Stimulated activated CD4-positive, alpha-beta T cell treated with anti-CD3 and anti-CD28 coated beads, Interleukin-15, amount 100 ng/mL, for 24 hours (primary cell): ENCODE measurements at places on chromosomes 7 and 10.

- no peak for DNase-seq
Measured at GRCh38 chr10:95485056-95485844, 75.9 kb downstream of the SORBS1 start.

DNA sequence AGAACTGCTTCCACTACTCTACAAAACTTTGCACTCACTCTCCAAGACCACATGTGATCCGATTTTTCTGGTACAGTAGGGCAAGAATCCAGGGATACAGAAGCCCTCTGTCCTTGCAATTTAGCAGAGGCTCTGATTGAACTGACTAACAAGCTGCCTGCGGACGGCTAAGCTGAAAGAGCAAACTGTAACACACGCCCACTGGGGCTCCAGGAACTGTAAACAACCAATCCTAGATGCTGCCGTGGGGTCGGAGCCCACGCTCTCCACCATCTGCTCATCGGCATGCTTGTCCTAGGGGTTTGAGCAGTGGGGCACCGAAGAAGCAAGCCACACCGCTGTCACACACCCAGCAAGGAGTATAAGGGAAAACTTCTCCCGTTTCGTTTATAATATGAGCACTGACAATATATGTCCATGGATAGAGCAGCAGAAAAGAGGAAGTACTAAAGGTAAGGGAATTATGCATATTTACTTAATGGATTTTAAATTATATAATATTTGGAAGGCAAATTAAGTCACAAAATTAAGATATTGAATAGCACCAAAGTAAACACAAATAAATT lies 634.4 kb upstream of the POT1 start:
- DNase-seq, result no peak

DNA sequence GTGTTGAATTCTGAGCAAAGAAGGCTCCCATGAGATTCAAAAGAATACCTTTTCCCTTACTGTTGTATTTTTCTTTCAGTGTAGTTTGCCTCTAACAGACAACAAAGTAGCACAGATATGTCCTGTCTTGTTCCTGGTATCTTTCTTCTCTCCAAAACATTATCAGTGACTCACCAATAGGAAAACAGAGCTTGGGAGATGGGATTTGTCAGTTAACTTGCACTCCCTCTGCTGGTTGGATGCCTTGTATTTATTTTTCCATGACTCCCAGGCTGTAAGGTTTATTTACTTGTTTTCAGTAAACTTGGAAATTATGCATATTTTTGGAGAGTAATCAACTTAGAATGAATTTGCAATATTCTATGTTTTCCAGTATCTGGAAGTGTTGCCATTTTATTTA lies 129.7 kb downstream of the SAMD9 start:
- no peak for DNase-seq

GRCh38 chr10:93710333-93710909 lies 8.0 kb upstream of the FRA10AC1 start:
- no peak for DNase-seq

DNA sequence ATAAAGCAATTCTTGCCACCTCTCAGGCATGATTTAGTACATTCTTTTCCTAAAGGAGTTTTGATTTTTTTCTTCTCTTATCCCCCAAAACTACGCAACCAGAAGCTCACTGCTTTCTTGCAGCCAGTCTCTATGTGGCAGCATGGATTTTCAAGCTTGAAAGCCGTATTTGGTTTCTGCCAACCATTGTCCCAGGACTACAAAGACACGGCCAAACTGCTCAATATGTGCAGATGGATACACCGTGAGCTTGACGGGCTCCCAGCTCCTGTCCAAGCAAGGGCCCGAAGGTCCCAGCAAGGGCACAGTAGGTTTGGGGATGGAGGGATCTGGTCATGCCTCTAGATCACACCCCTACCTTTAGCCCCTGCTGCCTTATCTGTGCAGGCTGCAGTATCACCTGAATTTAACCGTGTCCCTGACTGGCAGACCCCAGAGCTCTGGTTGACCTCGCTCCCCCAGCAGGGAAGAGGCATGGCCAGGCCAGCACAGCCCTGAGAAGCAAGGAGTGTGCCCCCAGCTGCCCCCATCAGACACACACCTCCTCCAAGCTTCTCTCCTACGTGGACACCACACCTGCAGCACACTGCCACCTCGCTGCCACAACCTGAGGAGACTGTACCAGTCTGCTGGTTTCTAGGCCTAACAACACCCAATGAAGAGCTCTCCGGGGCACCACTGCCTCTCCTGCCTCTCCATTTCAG lies 86.8 kb downstream of the COBL start:
- DNase-seq, result no peak
